ENCODE measurements at places on chromosomes 11 and 22.

DNA sequence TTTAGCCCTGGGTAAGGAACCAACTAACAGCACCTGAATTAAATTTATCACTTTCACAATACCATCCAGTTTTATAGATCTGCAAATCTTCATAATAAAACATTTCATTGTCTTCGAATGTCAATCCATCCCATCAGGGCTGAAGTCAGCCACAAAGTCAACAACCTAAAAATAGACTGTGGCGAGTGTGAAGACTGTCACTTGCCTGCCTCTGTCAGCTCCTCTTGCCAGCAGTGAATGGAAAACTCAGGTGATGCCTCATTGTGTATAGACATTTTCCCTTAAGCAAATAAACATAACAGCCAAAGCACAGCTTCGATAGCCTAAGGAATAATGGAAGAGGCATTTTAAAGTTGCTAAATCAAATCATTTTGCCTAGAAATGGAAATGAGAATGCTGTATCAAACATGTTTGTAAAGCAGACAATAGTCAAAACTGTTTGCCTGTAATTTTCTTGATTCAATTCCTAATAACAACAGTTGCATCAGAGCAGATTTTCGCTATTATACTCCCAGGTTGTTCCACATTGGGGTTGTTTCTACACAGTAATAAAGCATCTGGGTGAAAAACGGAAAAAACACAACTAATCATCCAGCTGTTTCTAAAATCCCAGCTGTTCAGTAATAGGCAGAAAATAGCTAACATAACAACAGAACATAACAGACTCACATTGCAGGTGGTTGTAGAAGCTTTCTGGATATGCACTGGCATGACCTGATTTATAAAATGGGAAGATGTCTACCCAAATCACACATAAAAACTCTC, 15.7 kb downstream of the KCNA4 start:
- DNase-seq: no peak

GRCh38 chr11:123707606-123708205, 33.8 kb downstream of the ZNF202 start:
- no peak for DNase-seq

DNA sequence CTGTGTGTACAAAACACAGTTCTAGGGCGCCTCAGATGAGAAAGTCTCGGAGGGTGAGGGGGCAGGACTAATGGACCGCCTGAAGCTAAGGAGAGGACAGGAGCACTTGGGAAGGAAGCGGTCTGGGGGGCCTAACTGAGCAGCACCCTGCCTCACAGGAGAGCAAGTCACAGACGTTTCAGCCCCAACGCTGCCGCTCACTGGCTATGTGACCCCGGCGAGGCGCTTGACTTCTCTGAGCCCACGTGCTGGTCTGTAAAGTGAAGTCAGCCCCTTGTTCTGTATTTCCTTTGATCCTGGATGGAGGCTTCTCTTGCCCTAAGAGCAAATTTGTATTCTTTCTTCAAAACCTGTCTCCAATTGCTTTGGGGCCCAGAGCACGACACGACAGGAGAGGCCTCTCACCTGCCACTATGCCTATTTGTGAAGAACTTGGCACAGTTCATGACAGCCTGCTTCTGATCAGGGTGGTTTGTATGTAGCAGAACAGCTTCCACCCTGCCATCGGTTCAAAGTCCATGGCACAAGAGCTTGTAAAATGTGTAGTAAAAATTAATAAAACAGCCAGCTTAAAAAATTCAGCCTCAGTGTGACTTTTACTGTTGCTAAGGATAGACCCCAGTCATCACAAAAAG, 59.1 kb downstream of the WNT11 start:
- DNase-seq: no peak

DNA sequence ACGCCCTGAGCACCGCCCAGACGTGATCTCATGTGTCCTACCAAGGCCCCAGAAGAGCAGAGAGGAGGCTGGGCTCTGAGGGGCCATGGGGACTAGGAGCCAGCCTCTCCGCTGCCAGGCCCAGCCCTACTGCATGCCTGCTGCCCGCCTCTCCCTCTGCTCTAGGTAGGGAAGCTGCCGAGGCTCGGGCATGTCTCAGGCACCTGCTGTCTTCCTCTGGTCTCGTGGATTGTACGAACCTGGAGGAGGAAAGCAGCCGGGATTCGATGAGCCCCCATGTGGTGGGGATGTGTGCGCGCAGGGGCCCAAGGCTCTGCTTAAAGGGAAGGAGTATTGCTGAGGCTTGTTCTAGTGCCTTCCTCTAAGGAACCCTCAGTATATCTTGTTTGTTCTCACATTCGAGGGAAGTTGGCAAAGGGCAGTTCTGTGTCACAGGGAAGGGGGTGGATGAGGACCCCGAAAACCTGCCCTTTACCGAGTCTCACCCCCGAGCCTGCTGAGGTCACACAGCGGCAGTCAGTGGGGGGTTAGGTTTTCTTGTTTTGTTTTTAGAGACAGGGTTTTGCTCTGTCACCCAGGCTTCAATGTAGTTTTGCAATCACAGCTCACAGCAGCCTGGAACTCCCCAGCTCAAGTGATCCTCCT, 21.2 kb downstream of the DAGLA start:
- no peak for DNase-seq

DNA sequence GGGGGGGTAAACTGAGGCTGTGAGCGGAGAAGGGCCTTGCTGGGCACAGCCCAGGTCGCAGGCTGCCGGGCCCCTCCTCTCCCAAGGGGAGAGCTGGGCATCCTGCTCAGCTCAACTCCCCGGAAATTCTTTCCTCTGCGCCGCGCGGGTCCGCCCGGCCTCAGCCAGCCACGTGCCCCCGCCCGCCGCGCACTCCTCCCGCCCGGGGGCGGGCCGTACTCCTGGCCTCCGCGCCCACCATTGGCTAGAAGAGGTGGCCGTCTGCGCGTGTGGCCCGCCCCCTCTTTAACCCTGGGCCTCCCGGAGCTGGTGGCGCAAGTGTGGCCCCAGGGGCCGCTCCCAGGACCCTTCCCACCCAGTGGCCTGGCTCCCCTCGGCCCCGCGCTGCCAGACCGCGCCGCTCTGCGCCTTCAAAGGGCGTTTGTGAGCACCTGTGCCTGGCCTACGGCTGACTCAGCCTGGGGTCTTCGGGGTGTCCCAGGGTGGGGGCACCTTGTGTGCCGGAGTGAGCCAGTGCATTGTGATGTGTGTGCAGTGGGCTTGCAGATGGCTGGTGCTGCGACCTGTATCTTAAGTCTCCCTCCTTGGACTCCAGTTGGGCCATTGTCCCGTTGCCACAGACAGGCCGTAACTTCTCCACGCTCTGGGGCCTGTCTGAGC, 2.0 kb downstream of the MRGPRF start:
- no peak for DNase-seq

DNA sequence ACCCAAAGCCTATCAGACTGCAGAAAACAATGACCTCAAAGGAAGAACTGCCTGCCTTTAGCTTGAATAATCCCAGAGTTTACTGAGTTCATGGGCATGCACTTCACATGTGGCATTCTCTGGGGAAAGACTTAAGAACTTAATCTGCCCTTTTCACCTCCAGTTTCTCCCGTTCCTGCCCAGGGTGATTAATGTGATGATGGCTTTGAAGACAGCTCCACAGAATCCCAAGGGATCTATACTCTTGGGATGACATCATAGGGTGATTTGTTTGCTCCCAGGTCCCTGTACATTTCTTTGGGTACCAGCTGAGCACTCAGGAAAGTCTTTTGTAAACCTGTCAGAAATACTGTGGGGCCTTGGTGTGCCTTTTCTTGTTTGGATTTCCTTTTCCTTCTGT, 14.0 kb downstream of the FJX1 start:
- no peak for DNase-seq

- no peak for DNase-seq
Observed at GRCh38 chr11:126391970-126392632, 36.6 kb downstream of the ST3GAL4 start.

DNA sequence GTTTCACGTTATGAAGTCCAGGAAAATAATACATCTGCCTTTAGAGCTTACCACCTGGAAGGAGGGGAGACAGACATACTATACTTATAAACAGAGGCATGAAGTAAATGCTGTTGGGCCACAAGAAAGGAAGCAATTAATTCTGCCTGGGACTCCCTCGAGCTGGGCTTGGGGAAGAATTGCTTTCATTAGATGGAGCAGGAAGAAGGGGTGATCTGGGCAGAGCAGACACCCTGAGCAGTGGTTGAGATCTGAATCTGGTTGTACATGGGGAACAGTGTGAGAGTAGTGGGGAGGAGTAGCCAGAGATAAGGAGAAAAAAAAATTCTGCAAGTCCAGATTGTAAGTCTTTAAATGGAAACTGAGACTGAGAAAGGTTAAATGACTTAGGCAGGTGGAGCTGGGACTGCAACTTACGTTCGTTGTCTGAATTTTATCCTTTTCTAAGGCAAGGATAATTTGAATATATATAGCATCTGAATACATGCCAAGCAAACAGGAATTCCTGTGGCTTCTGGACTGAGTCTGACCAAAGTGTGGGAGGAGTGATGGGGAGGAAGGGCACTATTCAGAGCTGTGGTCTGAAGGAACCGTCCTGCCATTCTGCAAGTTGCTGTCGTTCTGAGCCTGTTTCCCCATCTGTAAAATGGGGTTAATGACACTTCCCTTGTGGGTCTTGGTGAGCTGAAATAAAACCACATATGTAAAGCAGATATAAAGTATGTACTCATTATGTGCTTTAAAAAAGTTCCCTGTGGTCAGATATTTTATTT, 7.9 kb downstream of the NCAM1 start:
- no peak for DNase-seq

DNA sequence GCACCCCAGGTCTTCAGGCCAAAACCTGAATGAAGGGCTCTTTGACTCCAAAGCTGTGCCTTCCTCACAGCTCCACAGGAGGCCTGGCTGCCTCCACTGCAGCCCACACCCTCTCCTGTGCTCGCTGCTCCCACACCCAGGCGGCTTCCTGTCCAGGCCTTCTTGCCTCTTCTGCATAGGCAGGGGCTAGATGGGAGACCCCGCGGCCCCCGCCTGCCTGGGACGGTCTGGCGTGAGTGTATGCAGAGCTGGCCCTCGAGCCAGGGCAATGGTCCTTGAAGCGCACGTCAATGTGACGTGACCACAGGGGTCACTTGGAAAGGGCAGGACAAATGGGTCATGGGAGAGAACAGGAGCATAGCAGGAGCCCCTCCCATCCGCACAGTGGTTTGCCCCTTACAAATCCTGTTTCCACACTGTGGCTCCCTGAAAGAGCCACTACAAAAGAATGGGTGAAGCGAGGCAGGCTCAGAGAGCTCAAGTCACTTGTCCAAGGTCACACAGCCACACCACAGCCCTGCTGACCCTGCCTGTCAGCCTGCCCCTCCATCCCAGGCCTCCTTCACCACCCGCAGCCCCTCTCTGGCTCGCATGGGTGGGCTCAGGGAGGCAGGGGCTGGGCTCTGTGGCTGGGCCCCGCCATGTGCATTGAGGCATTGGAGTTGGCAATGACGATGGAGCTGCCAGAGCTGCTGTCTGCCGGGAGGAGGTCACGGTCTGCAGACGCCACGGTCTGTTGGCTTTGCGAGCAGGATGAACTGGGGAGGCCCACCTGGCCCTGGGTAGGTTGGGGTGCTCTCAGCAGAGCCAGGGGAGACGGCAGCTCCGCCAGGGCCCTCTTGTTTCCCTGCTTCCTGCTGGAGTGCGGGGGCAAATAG, 71.2 kb upstream of the WNT11 start:
- DNase-seq: no peak
